ENCODE measurements at places on chromosomes 2 and 18.

DNA sequence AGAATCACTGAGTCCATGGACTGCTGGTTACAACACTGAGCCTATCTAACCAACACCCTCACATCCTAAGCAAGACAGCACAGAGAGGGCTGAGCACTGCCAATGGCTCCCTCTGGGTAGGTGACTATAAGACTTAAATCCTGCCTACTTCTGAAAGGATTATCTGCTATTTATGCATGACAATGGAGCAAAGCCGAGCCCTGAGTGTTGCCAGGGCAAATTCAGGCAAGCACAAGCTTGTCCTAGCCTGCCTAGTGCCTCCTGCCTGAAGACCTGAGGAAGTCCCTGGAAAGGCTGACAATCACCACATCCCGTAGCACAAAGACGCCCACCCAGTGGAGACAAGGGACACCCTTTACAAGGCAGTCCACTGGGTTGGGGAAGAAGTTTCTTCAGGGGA, 129.7 kb downstream of the OSR1 start:
- no peak for DNase-seq

DNA sequence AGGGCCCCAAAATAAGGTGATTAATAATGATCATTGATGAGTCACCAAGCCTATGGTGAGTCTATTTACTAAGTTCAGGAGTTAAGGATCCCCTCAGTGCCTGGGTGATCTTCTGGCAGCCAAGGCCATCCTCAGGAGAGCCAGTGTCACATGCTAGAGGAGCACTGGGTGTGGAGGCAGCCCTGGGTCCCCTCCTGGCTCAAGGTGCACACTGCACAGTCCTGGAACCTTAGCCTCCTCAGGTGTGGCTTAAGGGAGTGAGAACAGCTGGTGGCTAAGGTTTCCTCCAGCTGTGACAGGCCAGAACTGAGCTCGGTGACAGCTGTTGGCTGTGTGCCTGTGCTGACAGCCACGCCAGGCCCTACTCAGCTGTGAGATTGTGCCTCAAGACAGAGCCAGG, 52.1 kb upstream of the ACAA2 start:
- no peak for DNase-seq

- DNase-seq: no peak
Measured at GRCh38 chr2:40400336-40400953, 51.4 kb downstream of the SLC8A1 start.

DNA sequence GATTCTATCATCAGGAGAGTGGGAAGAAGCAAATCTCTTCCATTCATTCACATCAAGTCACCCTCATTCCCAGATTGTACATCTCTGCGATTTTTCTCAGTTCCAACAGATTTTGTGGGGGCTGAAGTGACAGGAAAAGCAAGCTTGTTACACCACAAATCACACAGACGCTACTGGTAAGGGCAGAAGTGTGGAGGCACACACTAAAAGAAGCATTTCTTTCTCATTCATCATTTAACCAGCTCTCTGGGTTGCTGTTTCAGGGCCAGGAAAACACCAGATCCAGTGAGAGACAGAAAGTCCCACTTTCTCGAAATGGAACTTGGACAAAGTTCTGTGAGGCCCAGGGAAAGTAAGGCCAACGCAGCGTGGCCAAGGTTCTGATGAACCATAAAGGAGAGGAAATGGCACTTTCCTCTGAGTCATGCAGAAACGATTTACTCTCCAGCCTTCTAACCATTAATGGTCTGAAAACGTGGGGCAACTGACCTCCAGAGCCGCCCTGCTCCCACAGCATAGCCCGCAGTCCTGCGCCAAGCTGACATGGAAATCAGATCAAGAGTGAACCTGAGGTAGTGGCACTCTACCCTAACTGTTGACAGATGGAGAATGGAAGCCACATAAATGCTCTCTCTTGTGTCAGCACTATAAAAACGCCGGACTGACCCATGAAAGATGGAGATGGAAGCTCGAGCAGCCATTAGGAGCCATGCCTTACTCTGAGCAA, 191.0 kb downstream of the C1D start:
- DNase-seq: peak; percentile 79

Data from GM04504 (cell line).